ENCODE measurements at places on chromosomes 12 and 14.

- no peak for DNase-seq
These were observed 1198.5 kb downstream of the FSCB start for GRCh38 chr14:43308421-43309110.

DNA sequence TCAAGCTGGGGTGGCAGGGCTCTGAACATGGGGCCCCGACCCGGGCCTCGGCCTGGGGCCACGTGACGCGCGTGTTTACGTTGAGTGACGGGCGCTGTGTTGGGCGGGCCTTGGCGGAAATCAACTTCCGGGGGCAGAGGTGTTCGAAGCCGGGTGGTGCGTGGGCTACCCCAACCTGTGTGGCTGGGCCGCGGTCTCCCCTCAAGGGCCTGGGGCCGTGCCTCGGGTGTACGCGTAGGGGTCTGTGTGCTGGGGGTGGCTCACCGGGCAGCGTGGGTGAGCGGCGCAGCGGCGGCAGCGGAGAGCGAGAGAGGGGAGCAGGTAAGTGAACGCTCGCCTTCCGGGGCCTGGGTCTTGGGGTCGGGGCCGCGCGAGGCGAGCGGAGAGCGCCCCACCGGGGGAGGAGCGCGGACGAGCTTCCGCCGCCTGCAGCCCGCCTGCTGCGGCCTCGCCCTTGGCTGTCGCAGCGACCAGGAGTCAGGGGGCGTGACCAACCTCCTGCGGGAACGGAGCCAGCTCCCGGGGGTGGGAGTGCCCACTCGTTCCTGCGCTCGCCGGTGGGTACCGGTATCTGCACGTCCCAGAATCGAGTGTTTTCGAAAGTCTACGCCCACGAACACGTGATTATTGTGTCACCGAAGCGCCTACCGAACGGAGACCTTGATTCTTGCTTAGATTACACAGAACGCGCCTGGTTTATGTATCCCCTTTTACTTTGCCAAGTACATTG is at the start of gene CCDC91:
CCDC91 (plus strand) TSS at position 136 of the 730 bp plus-strand sequence. CDS start 66,760 bp downstream, outside the sequence.
- peak; percentile 88 for DNase-seq

- no peak for DNase-seq
These were observed 23.4 kb downstream of the CGRRF1 start for GRCh38 chr14:54533100-54533499.

DNA sequence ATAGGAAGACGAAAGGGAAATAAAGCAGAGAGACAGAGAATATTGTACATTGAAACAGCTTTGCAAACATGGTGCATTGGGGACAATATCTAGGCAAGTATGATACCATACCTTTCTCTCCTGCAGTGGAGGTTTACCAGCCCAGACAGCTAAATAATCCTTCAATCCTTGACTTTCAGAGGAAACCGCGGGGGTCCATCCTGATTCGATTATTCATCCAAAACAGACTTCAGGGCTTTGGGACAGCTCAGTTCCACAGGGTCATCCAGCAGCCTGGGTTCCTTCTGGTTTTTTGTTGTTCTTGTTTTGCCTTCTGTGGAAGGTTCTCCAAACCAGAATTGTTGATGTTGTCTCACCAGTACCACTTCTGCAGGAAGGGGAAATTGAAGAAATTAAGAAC is 81.5 kb downstream of the LGR5 start:
- DNase-seq, result no peak

DNA sequence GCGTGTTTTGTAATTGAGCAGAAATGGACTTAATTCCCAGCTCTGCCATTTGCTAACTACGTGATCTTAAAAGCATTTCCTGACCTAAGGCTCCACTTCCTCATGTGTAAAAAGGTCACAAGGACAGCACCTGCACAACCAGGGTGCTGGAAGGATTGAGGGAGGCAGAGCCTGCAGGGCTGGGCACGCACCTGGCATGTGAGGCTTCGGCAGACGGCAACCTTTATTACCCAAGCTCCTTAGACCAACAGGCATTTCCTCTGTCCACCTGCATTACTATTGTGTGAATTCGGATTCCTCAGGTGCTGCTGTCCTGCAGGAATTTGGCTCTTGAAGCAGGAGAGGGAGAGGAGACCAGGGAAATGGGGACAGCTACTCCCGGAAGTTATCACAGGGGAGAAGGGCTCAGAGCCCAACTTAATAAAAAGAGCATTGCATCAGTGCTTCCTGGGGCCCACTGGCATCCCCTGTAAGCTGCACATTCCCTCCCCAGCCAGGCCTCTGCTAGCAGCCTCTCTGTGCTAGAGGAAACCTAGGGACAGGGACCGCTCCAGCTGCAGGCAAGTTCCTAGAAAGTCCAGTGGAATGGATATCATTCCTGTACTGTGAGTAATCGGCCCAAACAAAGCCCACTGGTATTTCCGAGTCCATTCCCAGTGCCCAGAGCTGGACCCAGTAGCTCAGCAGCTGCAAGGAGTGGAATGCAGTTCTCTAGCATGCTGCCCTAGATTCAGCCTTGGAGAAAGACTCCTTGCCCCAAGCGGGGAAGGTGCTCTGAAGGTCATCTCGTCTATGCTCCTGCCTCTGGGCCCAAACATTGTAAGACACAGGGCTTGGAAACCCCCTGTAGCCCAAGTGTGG is 157.1 kb upstream of the CCND2 start:
- no peak for DNase-seq

GRCh38 chr12:104462931-104463339 is 6.2 kb downstream of the CHST11 start:
- peak; percentile 37 for DNase-seq

DNA sequence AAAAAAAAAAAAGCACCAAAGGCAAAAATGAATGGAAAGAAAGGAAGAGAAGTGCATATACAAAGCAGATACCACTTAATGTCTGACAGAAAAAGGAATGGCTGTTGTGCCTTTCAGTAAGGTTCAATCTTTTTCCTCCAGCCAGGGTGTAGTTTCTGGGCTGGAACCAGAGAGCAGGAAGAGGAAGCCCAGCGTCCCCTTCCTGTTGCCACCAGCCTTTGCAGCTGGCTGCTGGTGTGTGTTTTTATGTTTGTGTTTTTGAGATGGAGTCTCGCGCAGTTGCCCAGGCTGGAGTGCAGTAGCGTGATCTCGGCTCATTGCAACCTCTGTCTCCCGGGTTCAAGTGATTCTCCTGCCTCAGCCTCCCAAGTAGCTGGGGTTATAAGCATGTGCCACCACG is 64.6 kb upstream of the LTA4H start:
- no peak for DNase-seq

DNA sequence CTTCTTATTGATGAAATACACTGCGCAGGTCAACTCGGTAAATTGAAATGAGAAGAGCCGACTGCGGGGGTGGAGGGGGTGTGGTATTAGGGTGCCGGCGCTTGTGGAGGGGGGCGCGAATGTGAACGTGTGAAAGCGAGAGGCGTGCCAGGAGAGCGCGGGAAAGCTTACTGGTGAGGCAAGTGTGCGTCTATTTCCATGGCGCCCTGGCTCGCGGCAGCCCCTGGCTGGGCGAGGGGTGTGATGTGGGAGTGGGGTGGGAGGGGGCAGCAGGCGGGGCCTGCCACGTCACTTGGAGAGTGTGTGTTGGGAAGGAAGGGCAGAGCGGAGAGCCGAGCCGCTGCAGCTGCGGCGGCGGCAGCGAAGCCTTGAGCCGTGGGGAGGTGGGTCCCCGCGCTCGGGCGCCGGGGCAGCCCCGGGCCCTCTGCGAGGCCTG is 88.8 kb downstream of the GALNT8 start:
- no peak for DNase-seq

- DNase-seq, result no peak
These were observed 49.7 kb downstream of the FAM222A start for GRCh38 chr12:109763201-109763841.

DNA sequence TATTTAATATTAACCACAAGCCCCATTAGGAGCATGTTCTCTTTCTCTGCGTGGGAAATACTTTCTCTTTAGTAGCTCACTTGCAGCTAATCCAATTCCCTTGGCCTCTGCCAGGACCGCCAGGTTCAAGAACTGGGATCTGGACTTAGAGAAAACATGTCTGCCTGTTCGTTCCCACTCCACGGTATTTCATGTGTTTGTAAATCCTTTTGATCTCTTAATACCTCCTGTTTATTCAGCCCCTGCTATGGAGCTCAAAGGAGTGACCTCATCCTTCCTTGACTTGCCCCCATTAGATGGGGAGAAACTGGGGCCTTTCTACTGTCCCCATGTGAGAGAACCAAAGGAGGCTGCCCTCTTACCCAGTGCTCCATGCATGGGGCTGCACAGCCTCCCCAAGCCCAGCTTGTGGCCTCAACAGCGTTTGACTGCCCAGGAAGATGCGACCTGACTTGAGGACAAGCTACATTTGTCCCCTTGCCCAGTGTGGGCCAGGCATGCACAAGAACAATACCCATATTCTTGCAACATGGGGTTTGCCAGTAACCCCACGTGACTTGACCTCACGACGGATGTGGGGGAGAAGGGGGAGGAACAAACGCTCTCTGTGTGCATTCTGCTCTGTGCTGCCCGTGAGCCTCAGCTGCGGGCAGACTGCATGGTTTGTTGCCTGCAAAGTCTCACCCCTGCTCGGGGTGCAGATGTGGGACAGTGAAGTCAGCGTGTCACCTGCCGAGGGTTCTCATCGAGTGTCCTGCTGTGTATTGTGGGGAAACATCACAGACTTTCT is 30.3 kb downstream of the CD9 start:
- peak; percentile 76 for DNase-seq

DNA sequence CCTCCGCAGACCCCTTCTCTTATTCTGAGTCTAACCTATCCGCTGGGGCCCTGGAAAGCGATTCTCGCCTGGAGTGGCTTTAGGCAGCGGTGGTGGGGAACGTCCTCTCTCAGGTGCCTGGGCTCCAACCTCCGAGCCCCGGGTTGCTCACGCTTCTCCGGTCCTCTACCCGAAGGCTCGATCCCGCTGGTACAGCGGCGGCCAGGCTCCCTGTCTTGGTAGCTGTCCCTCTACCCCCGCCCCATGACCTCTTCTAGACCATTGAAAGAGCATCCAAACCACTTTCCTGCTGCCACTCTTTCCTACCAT is 505 bp upstream of the HEBP1 start:
- DNase-seq, result peak; percentile 52

- DNase-seq, result no peak
These were observed 121.2 kb downstream of the RAD51B start for GRCh38 chr14:67940486-67941455.

DNA sequence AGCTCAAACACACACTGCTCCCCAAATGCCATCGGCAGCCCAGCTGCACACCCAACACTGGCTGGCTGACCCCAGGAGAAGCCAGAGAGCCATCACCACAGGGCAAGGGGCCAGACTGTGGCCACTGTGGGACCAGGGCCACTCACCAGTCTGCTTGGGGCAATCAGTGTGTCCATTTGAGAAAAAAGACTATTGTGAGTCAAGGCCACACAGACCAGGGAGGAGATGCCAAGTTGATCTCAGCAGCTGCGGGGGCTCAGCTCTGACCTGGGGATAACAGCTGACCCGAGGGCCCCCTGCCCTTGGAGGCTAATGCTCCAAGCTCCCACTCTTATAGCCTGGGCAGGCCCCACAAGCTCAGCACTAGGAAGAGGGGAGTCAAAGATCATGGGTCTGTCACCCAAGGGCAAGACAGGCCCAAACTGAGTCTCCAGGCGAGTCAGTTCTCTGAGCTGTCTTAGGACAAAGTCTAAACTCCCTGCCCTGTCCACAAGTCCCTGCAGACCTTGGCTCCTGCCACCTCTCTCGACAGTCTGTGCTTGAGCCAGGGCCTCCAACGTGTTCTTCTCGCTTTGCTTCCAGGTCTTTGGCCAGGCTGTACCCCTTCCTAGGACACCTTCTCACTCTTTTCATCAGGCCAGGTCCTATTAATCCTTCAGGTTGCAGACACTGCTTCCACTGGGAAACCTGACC is 30.1 kb upstream of the PNMA1 start:
- DNase-seq, result no peak

GRCh38 chr14:96893966-96894622 is 96.9 kb downstream of the VRK1 start:
- DNase-seq, result no peak

GRCh38 chr12:114961491-114961890 is 277.5 kb upstream of the TBX3 start:
- DNase-seq, result no peak

- no peak for DNase-seq
These were observed 191.9 kb downstream of the SOX5 start for GRCh38 chr12:23757541-23757962.

GRCh38 chr12:106345746-106346145 is 11.8 kb upstream of the POLR3B start:
- DNase-seq, result no peak

GRCh38 chr14:79630288-79630960 is 580.9 kb downstream of the DIO2 start:
- DNase-seq, result no peak

GRCh38 chr12:108232565-108232964 is 103.5 kb downstream of the WSCD2 start:
- no peak for DNase-seq

DNA sequence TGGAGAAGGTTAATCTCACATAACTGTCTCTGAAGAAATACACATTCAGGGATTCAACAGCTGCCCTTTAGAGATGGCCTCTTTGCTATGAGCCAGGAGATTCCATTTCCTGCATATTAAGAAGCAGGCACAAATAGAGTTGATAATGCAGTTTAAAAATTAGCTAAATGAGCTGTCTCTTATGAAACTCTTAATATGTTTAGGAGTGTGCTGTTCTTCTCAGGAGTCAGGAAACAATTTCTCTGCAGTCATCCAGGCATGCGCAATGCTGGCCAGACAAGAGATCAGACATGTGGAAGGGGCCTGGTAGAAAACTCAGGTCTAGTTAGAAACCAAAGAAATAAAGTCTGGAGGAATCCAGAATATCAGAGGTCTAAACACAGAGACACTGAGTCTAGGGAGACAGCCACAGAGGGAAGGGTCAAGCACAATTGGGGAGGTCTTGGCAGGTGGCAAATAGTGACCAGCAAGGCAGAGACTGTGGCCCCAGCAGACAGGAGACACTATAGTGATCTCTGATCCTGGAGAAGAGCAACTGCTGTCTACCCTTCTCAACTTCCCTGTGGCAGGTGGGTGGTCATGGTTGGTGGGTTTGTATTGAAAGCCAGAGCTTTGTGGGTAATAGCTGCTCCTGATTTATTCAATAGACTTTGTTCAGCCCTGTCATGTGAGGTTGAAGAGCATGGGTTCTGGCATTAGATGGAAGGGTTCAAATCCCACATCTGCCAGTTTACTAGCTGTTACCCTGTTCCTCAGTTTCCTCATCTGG is 185.8 kb upstream of the RMST start:
- DNase-seq, result no peak
